ENCODE measurements at places on chromosomes 5 and 9. TPM values are rescaled to one million over a fixed set of nuclear protein-coding genes. Genes with fewer than 3 reads are reported as not detected.
A peak's percentile ranks its signal among the peaks of the same experiment; 100 is the strongest.

GRCh38 chr9:36145970-36146369 is 9.4 kb downstream of the GLIPR2 start:
- peaks cover 24% of the 10 kb centered on the region for H3K36me3 ChIP-seq
- H3K27me3 ChIP-seq, result no peaks in the 10 kb centered on the region
- H3K4me3 ChIP-seq, result no peak overlapping the region
- H3K4me1 ChIP-seq, result peaks cover 76% of the 10 kb centered on the region
- H3K27ac ChIP-seq, result no peak overlapping the region

The SQSTM1 gene
- 111 TPM for total RNA-seq

DNA sequence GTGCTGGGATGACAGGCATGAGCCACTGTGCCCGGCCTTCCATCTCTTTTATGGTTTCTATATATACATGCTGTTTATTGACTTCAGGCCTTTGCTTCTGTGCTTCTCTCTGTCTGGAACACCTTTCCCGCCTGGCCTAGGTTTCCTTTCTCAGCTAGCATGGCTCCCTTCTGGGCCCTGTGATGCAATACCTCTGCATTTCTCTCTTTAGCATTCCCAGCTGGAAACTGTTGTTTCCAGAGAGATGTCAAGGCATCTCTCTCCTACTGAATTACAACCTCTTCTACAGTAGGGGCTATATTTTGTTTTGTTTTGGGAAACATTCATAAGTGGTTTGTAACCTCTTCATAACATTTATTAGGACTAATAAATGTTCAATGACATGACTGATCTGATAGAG is 57.1 kb downstream of the RPS23 start:
- H3K4me3 ChIP-seq, result no peak overlapping the region
- H3K36me3 ChIP-seq, result no peaks in the 10 kb centered on the region
- peaks cover 3% of the 10 kb centered on the region for H3K4me1 ChIP-seq
- no peak overlapping the region for H3K27ac ChIP-seq
- H3K27me3 ChIP-seq, result no peaks in the 10 kb centered on the region

DNA sequence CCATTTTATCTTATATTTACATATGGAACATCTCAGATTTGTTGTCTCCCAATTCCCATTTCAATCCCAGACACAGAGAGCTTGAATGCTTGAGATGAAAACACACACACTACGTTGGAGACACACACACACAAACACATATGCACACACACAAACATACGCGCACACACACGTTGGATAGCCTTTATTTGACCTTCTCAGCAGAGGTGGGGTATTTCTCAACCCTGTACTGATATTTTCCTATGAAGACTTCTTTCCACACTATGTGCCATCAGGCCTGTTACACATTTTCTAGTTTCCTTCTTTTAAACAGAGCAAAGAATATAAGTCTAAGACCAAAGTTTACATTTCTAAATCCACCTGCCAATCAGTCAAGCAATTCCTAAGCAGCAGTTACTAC is 291.0 kb downstream of the TAF11L14 start:
- no peaks in the 10 kb centered on the region for H3K4me1 ChIP-seq
- H3K36me3 ChIP-seq, result no peaks in the 10 kb centered on the region
- no peaks in the 10 kb centered on the region for H3K27me3 ChIP-seq
- no peak for DNase-seq
- no peak overlapping the region for H3K4me3 ChIP-seq

The CTNND2 gene
- not detected for total RNA-seq

DNA sequence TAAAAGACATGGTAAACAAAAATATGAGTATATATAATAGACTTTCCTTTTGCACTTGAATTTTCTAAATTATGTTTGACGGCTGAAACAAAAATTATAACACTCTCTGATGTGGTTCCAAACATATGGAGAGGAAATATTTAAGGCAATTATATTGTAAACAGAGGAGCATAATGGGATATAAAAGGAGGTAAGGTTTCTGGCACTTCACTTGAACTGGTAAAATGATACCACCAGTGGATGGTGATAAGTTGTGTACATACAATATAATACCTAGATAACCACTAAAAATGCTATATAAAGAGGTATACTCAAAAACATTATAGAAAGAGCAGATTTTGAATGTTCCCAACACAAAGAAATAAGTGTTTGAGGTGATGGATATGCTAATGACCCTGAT is 192.9 kb upstream of the RAD23B start:
- H3K4me3 ChIP-seq, result no peak overlapping the region
- H3K27me3 ChIP-seq, result peaks cover 29% of the 10 kb centered on the region
- no peak for DNase-seq
- no peaks in the 10 kb centered on the region for H3K36me3 ChIP-seq
- H3K4me1 ChIP-seq, result no peaks in the 10 kb centered on the region

The SELENOP gene
- total RNA-seq, result not detected

The PARP8 gene
- 41.0 TPM for total RNA-seq

DNA sequence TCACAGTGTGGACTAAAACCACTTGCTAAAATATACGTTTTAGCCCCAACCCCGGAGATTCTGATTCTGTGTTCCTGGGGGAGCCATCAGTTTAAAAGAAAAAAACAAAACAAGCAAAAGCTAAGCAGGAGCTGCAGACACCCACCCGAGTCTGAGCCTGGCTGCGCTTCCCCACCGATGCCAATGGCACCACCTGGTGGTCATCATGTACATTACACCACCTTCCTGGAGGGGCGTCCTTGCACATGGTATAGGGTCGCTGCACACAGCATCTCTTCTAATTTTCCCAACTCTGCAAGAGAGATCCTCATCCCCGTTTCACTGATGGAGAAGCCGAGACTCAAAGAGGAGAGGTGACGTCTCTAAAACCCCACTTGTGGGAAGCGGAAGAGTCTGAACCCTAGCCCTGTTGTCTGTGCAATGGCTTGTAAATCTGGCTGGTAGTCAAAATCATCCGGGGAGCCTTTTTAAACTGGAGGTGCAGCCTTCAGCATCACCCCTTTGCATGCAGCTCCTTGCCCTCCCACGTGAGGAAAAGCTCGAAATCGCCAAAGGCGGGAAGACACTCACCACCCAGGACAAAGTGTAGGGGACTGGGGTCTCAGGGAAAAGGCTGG is 23.1 kb upstream of the CNOT6 start:
- DNase-seq, result peak; percentile 60
- H3K27me3 ChIP-seq, result peaks cover 8% of the 10 kb centered on the region
- H3K27ac ChIP-seq, result no peak overlapping the region
- peaks cover 3% of the 10 kb centered on the region for H3K4me1 ChIP-seq
- H3K36me3 ChIP-seq, result no peaks in the 10 kb centered on the region

DNA sequence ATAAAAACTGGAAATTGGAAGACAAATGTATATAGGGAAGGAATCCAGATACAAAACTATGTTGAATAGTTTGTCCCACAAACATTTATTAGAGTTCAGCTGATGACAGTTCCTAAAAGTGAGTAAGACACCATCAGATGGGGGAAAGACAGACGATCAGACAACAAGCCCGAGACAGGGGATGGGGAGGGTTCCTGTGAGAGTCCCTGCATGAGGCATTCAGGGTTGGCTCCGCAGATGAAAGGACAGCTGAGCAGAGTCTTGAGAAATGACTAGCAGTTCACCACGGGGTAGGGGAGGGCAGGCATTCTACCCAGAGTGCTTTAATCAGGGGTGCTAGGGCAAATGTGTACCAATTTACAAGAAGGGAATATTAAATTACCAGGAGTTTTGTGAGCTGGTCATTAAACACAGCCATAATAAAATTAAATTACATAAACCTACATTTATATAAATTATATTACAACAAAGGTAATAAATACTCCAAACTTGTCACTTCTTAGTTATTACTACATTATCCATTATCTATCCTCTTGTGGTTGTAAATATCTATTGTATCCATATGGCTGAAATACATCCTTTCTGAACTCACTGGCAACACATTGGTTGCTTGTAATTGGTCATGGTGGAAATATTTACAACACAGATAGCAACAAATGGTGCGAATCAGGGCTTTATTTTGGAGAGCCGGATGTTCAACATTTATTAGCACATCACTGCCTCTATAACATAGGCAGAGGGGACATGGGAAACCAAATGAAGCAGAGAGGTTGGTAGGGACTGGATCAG is 27.8 kb downstream of the TNFSF15 start:
- H3K4me3 ChIP-seq, result no peak overlapping the region
- peak; percentile 35 for DNase-seq
- peaks cover 3% of the 10 kb centered on the region for H3K36me3 ChIP-seq
- no peak overlapping the region for H3K27ac ChIP-seq

GRCh38 chr5:91178461-91178860 is 204.7 kb downstream of the ARRDC3 start:
- no peak overlapping the region for H3K27ac ChIP-seq
- no peaks in the 10 kb centered on the region for H3K36me3 ChIP-seq
- H3K4me3 ChIP-seq, result no peak overlapping the region
- peaks cover 14% of the 10 kb centered on the region for H3K4me1 ChIP-seq
- H3K27me3 ChIP-seq, result peaks cover 3% of the 10 kb centered on the region

DNA sequence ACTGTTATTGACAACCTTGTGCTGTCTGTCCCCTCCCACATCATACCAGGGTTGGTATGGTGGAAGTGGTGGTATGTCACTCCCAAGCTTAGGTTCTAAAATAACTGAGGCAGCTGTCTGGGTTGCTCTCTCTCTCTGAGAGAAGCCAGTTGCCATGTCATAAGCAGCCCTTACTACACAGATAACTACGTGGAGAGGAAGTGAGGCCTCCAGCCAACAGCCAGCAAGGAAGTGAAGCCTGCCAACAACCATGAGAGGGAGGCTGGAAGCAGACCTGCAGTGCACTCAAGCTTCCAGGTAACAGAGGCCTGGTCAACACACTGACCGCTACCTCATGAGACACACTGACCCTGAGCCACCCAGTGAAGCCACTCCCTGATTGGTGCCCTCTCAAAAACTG is 18.6 kb downstream of the CTNNAL1 start:
- DNase-seq, result no peak
- H3K4me1 ChIP-seq, result peaks cover 2% of the 10 kb centered on the region
- peaks cover 2% of the 10 kb centered on the region for H3K36me3 ChIP-seq
- H3K27me3 ChIP-seq, result no peaks in the 10 kb centered on the region
- H3K27ac ChIP-seq, result no peak overlapping the region
- no peak overlapping the region for H3K4me3 ChIP-seq

- no peaks in the 10 kb centered on the region for H3K4me1 ChIP-seq
- H3K27ac ChIP-seq, result no peak overlapping the region
- peaks cover 64% of the 10 kb centered on the region for H3K27me3 ChIP-seq
- H3K36me3 ChIP-seq, result no peaks in the 10 kb centered on the region
Measured at GRCh38 chr9:126198854-126199253, 127.8 kb upstream of the MVB12B start.

GRCh38 chr5:68303754-68304420 is 88.3 kb downstream of the PIK3R1 start:
- no peak for DNase-seq
- H3K4me3 ChIP-seq, result no peak overlapping the region
- H3K36me3 ChIP-seq, result peaks cover 23% of the 10 kb centered on the region
- no peaks in the 10 kb centered on the region for H3K27me3 ChIP-seq
- H3K27ac ChIP-seq, result peak overlapping the region; percentile 26

GRCh38 chr5:41435276-41435675 is 75.1 kb downstream of the PLCXD3 start:
- H3K4me3 ChIP-seq, result no peak overlapping the region
- no peak for DNase-seq
- H3K27ac ChIP-seq, result no peak overlapping the region
- no peaks in the 10 kb centered on the region for H3K4me1 ChIP-seq
- no peaks in the 10 kb centered on the region for H3K36me3 ChIP-seq

- no peak for DNase-seq
- H3K4me1 ChIP-seq, result no peaks in the 10 kb centered on the region
- no peak overlapping the region for H3K4me3 ChIP-seq
Measured at GRCh38 chr9:117521293-117521692, 106.4 kb upstream of the ASTN2 start.

The ANP32B gene
- total RNA-seq, result 405 TPM

DNA sequence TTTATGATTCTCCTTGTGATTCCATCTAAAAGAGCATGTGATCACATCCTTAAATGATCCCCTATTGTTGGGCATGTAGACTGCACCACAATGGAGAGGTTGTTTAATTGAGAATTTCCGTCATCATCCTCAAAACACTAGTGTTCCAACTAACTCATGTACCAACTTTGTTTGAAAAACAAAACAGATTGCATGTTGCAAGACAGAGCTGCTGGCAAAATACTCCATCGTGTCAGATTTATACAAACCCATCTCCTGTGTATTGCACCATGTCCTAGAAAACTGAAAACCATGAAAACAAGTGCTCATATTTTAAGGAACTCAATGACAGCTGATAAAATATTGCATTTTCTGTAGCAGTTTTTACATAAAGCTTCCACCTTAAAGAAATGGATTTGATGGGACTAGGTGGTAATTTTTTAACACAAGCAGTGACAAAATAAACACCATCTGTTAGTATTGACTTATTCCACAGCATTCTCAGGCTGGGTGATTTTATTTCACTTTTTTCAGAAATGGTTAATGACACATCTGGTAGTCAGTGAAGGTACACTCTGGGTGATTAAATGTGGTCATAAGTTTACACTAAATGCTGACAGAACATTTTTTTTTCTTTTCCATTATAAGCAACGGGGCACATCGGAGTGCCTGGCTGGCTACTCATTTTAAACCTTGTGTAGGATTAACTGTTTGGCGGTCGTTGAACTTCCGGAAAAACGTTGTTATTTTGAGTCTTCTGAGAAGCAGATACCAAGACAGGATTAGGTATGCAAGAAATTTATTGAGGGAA is 602.9 kb upstream of the WWC1 start:
- DNase-seq, result no peak
- H3K36me3 ChIP-seq, result no peaks in the 10 kb centered on the region
- H3K4me1 ChIP-seq, result no peaks in the 10 kb centered on the region
- no peaks in the 10 kb centered on the region for H3K27me3 ChIP-seq
- H3K4me3 ChIP-seq, result no peak overlapping the region

The UBTD2 gene
- 8.3 TPM for total RNA-seq

- H3K4me3 ChIP-seq, result no peak overlapping the region
- peaks cover 42% of the 10 kb centered on the region for H3K4me1 ChIP-seq
- H3K27me3 ChIP-seq, result no peaks in the 10 kb centered on the region
- DNase-seq, result no peak
- no peak overlapping the region for H3K27ac ChIP-seq
Measured at GRCh38 chr9:85737671-85738070, 4.1 kb downstream of the AGTPBP1 start.

- H3K4me3 ChIP-seq, result no peak overlapping the region
- no peak overlapping the region for H3K27ac ChIP-seq
- H3K27me3 ChIP-seq, result peaks cover 3% of the 10 kb centered on the region
- DNase-seq, result no peak
- H3K4me1 ChIP-seq, result peaks cover 2% of the 10 kb centered on the region
Measured at GRCh38 chr5:81830596-81830995, 79.7 kb upstream of the SSBP2 start.

DNA sequence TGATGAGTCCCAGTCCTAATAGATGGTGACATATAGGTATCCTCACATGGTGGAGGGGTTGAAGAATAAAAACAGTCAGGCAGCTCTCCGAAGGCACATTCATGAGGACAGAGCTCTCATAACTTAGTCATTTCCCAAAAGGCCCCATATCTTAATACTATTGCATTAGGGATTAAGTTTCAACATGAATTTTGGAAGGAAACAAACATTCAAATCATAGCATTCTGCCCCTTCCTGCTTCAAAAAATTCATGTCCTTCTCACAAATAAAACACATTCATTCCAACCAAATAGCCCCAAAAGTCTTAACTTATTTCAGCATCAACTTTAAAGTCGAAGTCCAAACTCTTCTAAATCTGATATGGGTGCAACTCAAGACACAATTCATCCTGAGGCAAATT is 277.2 kb upstream of the NR4A3 start:
- H3K36me3 ChIP-seq, result no peaks in the 10 kb centered on the region
- no peaks in the 10 kb centered on the region for H3K4me1 ChIP-seq
- H3K27ac ChIP-seq, result no peak overlapping the region

The CDH18 gene
- not detected for total RNA-seq

Measured in activated naive CD8-positive, alpha-beta T cell treated with anti-CD3 and anti-CD28 coated beads for 36 hours (primary cell).